ENCODE measurements at places on chromosomes 1 and 21. TPM values are rescaled to one million over a fixed set of nuclear protein-coding genes. Genes with fewer than 3 reads are reported as not detected.

GRCh38 chr1:117607471-117607870 is 1.6 kb downstream of the TENT5C start:
- H3K27ac ChIP-seq, result peak overlapping the region; percentile 91
- H3K4me1 ChIP-seq, result peaks cover 27% of the 10 kb centered on the region
- H3K36me3 ChIP-seq, result no peaks in the 10 kb centered on the region

Gene MANEAL
- 1.1 TPM for total RNA-seq

DNA sequence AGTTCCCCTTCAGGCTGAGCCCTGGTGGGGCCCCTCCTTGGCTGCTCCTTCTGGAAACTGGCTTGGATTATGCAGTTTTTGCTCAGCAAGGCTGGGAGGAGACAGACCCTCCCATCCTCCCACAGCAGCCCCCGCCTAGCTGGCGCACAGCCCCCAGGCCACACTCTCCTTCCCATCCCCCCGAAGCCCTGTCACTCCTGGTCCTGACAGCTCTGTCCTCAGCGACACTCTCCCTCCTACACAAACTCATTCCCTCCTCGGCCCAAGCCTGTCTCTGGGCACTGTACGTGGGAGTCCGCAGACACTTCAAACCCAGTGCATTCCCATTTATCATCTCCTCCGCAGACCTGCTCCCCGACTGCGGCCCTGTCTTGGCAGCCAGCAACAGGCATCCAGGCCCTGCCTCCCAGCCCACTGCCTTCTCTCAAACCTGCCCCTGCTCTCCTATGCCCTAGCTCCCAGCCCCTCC is 25.0 kb upstream of the EPHB2 start:
- no peaks in the 10 kb centered on the region for H3K4me1 ChIP-seq
- no peak overlapping the region for H3K27ac ChIP-seq
- DNase-seq, result no peak
- no peaks in the 10 kb centered on the region for H3K36me3 ChIP-seq
- H3K4me3 ChIP-seq, result no peak overlapping the region

DNA sequence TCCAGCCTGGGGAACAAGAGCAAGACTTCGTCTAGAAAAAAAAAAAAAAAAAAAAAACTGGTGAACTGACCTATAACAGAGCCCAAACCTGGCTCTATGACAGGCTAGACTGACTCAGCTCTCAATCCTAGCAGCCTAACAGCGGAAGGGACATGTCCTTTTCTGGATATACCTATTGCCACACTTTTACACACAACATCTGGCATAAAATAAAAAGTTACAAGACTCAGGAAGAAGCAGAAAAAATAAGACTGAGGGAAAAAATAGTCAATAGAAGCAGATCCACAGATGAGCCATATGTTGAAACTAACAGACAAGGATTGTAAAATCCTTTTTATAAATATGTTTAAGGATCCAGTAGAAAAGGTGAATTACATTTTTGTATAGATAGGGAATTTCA is 57.5 kb upstream of the IPO9 start:
- H3K27me3 ChIP-seq, result no peaks in the 10 kb centered on the region
- no peaks in the 10 kb centered on the region for H3K4me1 ChIP-seq
- no peak overlapping the region for H3K27ac ChIP-seq
- H3K36me3 ChIP-seq, result peaks cover 13% of the 10 kb centered on the region
- H3K4me3 ChIP-seq, result no peak overlapping the region

GRCh38 chr1:153773096-153773921 is 1.9 kb upstream of the SLC27A3 start:
- peak overlapping the region; percentile 61 for H3K4me3 ChIP-seq
- H3K4me1 ChIP-seq, result peaks cover 34% of the 10 kb centered on the region
- DNase-seq, result no peak
- H3K27me3 ChIP-seq, result no peaks in the 10 kb centered on the region
- peak overlapping the region; percentile 56 for H3K27ac ChIP-seq

DNA sequence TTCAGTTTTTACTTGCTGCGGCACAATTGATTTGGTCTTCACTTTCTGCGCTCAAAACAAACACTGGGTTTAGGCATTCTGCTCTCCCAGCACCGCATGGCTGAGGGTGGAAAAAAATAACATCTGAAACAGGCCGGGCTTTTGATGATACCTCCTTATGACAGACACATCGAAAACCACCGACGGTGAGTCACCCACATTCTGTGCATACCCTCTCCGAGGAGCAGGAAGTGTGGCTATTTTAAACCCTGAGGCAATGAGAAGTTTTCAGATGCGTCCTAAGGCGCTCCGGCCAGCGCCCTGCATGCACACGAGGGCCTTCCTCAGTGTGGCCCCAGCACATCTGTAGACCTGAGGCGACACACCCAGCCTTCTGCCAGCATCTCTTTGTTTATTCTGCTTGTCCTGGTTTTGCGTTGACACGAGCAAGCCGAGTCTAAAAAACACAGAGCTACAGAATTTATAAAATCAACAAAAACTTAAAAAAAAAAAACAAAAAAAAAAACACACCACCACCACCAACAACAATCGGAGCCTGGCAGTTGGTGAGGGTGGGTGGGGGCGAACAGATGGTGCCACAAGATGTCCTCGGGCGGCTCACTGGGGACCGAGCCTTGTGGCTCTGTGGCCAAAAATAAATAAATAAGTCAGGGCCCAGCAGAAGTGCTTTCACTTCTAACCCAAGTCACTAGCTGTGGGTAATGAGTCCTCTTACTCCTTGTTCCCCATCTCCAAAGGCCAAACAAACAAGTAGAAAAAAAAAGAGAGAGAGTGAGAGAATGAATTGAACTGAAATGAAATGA is 162.6 kb upstream of the IRF2BP2 start:
- no peaks in the 10 kb centered on the region for H3K36me3 ChIP-seq
- no peaks in the 10 kb centered on the region for H3K27me3 ChIP-seq
- H3K27ac ChIP-seq, result peak overlapping the region; percentile 96
- DNase-seq, result peak; percentile 76

GRCh38 chr1:229457436-229457835 is 23.5 kb upstream of the ACTA1 start:
- no peak for DNase-seq
- H3K36me3 ChIP-seq, result peaks cover 4% of the 10 kb centered on the region
- no peaks in the 10 kb centered on the region for H3K4me1 ChIP-seq
- H3K27me3 ChIP-seq, result no peaks in the 10 kb centered on the region

- no peak for DNase-seq
- H3K27ac ChIP-seq, result no peak overlapping the region
- peaks cover 9% of the 10 kb centered on the region for H3K4me1 ChIP-seq
- no peaks in the 10 kb centered on the region for H3K27me3 ChIP-seq
- peaks cover 6% of the 10 kb centered on the region for H3K36me3 ChIP-seq
Measured at GRCh38 chr1:193031431-193031830, 27.7 kb downstream of the UCHL5 start.

Gene FMO4
- 4.8 TPM for total RNA-seq

- no peak overlapping the region for H3K27ac ChIP-seq
- H3K4me3 ChIP-seq, result no peak overlapping the region
- H3K36me3 ChIP-seq, result no peaks in the 10 kb centered on the region
- peaks cover 7% of the 10 kb centered on the region for H3K27me3 ChIP-seq
Measured at GRCh38 chr1:29800120-29800519, 563.8 kb downstream of the PTPRU start.

Gene SRP9
- total RNA-seq, result 168 TPM

DNA sequence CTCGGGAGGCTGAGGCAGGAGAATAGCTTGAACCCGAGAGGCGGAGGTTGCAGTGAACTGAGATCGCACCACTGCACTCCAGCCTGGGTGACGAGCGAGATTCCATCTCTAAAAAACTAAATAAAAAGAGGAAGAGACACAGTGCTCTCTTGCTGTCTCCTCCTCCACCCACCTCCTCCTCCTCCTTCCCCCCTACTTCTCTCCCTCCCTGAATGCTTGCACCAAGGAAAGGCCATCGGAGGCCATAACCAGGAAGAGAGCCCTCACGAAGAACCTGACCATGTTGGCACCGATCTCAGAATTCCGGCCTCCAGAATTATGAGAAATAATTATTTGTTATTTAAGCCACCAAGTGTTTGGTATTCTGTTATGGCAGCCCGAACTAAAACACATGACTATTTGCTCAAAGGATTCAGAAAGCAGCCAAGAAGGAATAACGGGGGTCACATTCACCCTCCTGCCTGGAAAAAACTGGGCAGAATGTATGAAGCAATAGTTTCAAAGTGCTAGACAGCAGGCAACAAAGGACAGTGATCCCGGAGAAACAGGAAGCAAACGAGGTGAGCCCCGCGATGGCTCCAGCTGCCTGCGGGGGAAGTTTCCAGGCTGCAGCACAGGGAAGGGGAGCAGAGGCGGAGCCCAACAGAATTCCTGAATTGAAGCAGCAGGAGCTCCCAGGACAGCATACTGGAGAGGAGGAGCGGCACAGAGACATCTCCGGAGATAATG is 35.8 kb downstream of the LDLRAD1 start:
- H3K27me3 ChIP-seq, result no peaks in the 10 kb centered on the region
- H3K4me1 ChIP-seq, result peaks cover 16% of the 10 kb centered on the region
- no peak for DNase-seq
- H3K36me3 ChIP-seq, result no peaks in the 10 kb centered on the region
- no peak overlapping the region for H3K4me3 ChIP-seq

GRCh38 chr1:38175121-38175520 is 128.5 kb upstream of the POU3F1 start:
- H3K4me3 ChIP-seq, result no peak overlapping the region
- peaks cover 2% of the 10 kb centered on the region for H3K27me3 ChIP-seq
- no peak for DNase-seq
- no peak overlapping the region for H3K27ac ChIP-seq
- no peaks in the 10 kb centered on the region for H3K36me3 ChIP-seq

GRCh38 chr1:107297681-107298080 is 156.8 kb downstream of the NTNG1 start:
- H3K27ac ChIP-seq, result no peak overlapping the region
- no peaks in the 10 kb centered on the region for H3K4me1 ChIP-seq
- no peaks in the 10 kb centered on the region for H3K36me3 ChIP-seq
- DNase-seq, result no peak
- no peak overlapping the region for H3K4me3 ChIP-seq
- H3K27me3 ChIP-seq, result no peaks in the 10 kb centered on the region

DNA sequence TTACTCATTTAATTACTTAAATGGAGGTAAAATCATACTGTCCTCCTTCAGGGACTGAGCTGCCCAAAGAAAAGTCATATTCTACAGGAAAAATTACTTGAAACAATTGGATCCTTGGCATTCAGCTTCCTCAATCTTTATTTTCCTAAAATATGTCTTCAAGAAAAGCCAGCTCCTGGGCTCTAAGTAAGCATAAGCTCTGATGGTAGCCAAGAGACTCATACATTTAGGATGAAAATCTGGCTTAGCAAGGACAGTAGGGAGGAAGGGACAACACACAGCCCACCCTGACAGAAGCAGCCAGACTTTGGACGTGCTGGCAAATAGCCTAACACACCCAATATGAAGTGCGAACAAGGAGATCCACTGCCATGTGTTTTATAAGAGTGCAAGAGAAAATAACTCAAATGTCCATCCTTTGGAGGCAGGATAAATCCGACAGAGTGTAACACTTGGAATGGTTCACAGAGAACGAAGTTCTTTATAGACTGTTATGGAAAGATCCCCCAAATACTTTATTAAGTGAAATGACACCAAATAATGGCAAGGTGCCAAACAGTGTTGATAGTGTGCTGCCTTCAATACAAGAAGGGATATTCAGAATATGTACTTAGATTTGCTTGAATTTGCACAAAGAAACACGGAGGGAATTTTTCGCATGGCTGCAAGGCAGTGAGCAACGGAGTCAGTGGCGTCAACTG is 14.1 kb downstream of the CAPN8 start:
- H3K27me3 ChIP-seq, result peaks cover 5% of the 10 kb centered on the region
- H3K4me1 ChIP-seq, result no peaks in the 10 kb centered on the region
- no peak overlapping the region for H3K4me3 ChIP-seq
- DNase-seq, result no peak

Gene RHOU
- total RNA-seq, result 0.27 TPM

DNA sequence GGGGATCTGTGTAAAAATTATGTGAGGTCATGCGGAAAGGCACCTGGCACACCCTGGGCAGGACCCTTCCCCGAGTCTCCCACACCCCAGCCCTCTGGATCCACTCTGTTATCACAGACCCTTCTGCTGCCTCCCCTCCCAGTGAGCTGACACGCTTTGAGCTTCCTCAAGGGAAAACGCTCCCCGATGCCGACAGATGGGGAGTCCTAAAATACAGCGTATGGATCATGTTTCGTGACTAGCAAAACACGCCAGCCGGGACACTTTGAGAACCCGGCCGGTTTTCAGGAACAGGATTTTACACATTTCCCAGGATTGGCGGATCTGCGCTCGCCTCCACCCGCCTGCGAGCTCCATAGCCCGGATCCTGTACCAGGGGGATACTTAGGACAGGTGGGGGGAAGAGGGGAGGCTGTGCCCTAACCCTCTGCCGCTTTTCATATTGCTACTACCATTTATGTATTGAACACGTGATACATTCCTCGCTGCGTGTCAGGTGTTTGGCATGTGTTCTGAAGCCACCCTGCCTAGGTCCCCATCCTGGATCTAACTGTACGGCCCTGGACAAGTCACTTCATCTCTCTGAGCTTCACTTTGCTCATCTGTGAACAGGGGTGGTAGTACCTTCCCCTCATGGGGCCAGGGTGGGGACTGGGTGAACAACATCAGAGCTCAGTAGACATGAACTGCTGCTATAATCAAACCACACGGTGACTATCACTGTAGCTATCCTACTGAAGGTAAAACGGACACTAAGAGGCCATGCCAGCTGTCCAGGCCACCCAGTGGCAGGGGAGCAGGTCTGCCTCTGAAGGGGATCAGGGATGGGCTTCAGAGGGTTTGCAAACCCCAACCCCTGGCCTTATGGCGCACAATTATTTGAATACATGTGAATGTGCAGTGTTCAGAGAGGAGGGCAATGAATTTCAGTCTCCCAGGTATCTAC is 63.2 kb downstream of the SSBP3 start:
- peaks cover 29% of the 10 kb centered on the region for H3K4me1 ChIP-seq
- no peak for DNase-seq
- no peaks in the 10 kb centered on the region for H3K27me3 ChIP-seq
- no peak overlapping the region for H3K4me3 ChIP-seq

Gene RNU1-2
- 3,916 TPM for total RNA-seq

DNA sequence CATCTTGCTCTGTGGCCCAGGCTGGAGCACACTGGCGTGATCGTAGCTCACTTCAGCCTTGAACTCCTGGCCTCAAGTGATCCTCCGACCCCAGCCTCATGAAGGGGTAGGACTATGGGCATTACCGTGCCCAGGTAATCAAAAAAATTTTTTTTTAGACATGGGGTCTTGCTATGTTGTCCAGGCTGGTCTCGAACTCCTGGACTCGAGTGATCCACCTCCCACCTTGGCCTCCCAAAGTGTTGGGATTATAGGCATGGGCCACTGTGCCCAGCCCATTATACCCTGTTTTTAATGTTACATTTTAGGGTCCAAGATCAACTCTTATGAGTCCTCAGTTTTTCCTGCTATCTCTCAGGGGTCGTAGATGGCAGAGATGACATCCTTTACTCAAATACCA is 6.3 kb downstream of the MRAP start:
- H3K27ac ChIP-seq, result no peak overlapping the region
- no peaks in the 10 kb centered on the region for H3K27me3 ChIP-seq
- no peaks in the 10 kb centered on the region for H3K36me3 ChIP-seq

- no peak overlapping the region for H3K27ac ChIP-seq
- no peaks in the 10 kb centered on the region for H3K36me3 ChIP-seq
- H3K27me3 ChIP-seq, result no peaks in the 10 kb centered on the region
- no peak for DNase-seq
Measured at GRCh38 chr1:204261746-204262505, 48.1 kb upstream of the GOLT1A start.

Gene MYOCOS
- 0.70 TPM for total RNA-seq

All from naive thymus-derived CD8-positive, alpha-beta T cell (primary cell).